T-helper 22 cell (primary cell): ENCODE measurements at places on chromosomes 11 and 22.

- DNase-seq: no peak
Observed at GRCh38 chr11:96122601-96123074, 198.7 kb upstream of the MTMR2 start.

DNA sequence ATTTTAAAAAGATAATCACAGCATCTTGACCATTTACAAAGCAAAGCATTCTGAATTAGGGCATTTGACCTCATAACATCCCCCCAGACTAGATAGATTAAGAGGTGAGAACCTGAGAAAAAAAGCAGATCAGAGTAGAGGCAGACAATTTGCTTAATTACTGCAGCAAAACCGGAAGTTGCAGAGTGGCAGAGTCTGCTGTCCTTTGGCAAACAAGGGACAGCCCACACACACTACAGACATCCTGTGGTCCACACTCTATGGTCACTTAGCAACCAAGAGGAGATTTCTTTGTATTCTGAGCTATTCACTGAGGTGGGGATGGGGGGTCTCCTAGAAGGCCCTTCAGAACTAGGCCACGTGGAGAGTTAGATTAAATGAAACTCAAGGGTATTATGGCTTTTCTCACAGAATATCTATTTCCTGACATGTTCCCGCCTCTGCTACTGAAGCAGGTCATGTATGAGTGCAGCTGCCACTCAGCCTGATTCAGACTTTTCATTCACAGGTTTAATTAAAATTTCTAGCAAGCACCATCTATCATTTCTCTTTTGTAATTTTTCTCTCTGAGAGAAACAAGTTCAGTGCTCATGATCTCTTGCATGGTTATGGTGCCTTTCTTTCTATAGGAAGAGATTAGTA is 48.5 kb downstream of the SVIP start:
- DNase-seq: no peak

GRCh38 chr11:111540937-111541253 is 375 bp downstream of the LAYN start:
- no peak for DNase-seq

DNA sequence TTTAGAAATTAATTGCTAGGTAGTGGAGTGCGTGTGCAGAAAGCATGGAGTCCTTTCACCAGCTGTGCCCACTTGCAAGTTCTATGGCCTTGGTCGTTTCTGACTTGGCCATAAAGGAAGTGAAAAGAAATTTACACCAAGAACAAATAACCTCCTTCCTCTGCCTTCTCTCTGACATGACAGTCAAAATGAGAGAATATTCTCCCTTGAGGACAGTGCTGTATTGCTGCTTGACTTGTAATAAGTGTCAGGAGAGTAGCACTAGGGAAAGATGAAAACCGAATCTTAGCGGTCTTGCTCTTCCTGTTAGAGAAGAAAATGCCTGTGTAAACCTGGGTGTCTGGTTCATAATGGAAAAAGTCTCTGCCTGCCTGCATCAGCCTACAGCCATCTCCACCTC is 333.1 kb upstream of the RAG2 start:
- DNase-seq: no peak

- DNase-seq: no peak
Observed at GRCh38 chr11:91952056-91952455, 272.6 kb upstream of the FAT3 start.

DNA sequence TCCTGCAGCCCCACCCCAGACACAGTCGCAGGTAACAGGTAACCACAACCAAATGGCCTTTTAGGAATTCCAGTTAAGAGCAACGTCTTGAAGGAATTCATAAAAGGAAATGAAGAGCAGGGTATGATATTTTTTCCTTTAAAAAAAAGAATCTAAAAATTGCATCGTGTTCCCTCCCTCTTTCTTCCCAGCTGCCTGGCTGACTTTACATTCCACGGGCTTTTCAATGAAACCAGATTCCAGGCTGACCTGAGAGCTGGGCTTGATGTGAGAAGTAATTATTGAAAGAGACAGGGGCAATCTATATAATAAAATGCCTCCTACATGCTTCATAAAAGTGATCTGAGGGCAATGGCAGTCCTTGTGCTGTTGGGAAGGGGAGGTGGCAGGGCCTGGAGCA is 57.3 kb upstream of the EIF3D start:
- no peak for DNase-seq

DNA sequence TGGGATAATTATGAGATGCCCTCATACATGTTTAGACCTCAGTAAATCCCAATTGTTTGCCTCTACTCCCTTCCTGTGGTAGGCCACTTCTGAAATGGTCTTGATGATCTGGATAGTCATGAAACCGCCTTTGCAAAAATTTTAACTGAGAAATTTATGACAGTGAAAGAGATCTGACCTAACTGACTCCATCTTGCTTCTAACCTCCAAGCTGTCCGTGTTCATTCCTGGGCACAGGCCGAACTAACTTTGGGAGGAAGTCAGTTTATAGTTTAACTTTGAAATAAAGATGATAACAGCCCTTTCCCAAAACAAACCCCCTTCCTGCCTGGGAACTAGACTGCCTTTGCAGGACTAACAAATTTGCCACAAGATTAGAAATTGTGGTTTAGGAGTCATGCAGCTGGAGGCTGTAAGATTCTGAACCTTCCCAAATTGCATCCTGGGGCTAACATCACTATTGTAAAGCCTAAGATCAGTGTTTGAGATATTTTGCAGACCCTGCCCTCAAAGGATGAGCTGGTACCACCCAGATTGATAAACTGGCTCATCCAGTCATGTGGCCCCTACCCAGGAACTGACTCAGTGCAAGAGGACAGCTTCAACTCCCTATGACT is 19.9 kb upstream of the CTR9 start:
- DNase-seq: no peak

- no peak for DNase-seq
Observed at GRCh38 chr11:13028322-13028721, 19.2 kb downstream of the RASSF10 start.

- DNase-seq: no peak
Observed at GRCh38 chr11:16148301-16148931, 207.9 kb downstream of the SOX6 start.

DNA sequence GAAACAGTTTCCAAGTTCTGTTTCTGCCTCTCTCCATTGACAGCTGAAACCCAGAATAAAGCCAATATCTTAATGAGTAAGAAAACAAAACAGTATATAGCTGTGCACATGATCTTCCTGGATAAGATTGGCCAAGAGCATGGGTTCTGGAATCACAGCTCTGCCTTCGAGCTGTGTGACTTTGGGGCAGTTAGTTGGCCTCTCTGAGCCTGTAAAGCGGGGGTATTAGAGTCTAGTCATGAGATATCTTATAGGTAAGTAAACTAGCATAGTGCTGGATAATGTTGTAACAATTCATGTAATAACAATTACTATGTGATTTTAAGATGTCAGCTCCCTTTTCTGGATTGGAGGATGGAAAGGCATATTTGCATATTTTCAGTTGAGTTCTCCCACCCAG is 73.5 kb downstream of the TRAF6 start:
- DNase-seq: no peak

- no peak for DNase-seq
Observed at GRCh38 chr11:128405714-128406662, 181.4 kb downstream of the ETS1 start.

GRCh38 chr11:95692526-95693260 is 96.9 kb downstream of the FAM76B start:
- DNase-seq: no peak

DNA sequence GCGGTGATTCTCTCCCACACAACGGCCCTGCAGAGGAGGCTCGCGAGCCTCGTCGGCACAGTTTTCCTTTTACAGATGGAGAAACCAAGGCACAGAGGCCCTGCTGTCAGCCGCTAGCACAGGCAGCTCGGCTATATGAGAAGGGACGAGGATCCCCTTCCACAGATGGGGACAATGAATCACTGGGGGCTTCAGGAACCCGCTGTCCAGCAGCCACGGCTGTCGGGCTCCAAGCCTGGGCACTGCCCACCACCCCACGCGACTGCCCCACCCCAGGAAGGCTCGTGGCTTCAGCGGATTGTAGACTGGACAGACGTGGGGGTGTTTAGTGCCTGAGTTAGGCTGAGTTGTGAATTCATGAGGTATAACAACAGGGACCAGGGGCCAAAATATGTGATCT is 17.2 kb upstream of the FGF3 start:
- DNase-seq: no peak

GRCh38 chr11:665704-666281 is 28.7 kb downstream of the DRD4 start:
- DNase-seq: no peak

GRCh38 chr22:45317551-45318167 is 7.9 kb downstream of the FAM118A start:
- no peak for DNase-seq

- peak; percentile 75 for DNase-seq
Observed at GRCh38 chr22:36435516-36436415, 45.7 kb downstream of the TXN2 start.

GRCh38 chr11:116700586-116701220 is 72.1 kb downstream of the BUD13 start:
- DNase-seq: no peak

- DNase-seq: no peak
Observed at GRCh38 chr22:17106785-17107546, 14.2 kb downstream of the TMEM121B start.

- DNase-seq: no peak
Observed at GRCh38 chr11:46248289-46249102, 29.0 kb upstream of the CREB3L1 start.

DNA sequence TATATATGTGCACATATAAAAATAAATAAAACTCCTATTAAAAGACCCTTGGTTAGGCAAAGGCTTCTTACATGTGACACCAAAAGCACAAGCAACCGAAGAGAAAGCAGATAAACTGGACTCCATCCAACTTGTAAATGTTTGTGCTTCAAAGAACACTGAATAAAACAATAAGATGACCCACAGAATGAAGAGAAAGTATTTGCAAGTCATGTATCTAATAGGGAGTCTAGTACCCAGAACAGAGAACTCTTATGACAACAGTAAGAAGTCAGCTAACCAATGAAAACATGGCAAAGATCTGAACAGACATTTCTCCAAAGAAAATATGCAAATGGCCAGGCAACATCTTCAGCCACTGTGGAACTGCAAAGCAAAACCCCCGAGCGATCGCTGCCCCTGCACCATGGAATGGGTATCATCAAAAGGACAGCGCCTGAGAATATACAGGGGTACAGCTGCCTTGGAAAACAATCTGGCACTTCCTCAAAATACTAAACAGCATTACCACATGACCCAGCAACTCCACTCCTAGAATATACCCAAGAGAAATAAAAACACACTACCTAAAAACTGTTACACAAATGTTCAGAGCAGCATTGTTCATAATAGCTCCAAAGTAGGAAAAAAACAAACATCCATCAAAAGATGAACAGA is 17.2 kb downstream of the BRD1 start:
- no peak for DNase-seq

- no peak for DNase-seq
Observed at GRCh38 chr11:1819074-1819473, 15.7 kb upstream of the SYT8 start.

GRCh38 chr11:61307354-61307753 is 12.2 kb upstream of the VWCE start:
- no peak for DNase-seq

DNA sequence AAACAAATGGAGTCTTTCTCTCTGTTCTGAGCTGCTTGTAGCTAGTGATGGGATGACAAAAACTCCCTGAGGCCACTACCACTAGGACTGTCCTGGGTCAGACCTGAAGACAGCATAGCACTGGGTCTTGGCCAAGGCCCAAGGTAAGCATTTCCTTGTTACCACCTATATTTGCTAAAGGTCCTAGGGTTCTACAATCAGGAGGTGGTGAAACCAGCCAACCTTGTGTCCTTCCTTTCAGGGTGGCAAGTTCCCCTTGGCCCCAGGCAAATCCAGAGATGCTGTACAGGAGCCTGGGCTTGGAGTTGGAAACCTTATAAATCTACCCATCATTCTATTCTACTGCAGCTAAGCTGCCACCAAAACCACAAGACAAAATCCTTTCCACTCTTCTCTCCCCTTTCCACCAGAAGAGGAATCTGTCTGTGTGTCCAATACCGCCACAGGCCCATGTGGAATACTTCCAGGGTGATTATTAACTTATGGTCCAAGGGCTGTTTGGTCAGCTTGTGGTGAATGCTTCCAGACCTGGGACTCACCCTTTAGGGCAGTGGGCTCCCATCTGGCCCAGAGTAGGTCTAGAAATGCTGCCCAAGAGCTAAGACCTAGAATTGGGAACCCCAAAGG is 16.8 kb downstream of the SLC22A25 start:
- no peak for DNase-seq

DNA sequence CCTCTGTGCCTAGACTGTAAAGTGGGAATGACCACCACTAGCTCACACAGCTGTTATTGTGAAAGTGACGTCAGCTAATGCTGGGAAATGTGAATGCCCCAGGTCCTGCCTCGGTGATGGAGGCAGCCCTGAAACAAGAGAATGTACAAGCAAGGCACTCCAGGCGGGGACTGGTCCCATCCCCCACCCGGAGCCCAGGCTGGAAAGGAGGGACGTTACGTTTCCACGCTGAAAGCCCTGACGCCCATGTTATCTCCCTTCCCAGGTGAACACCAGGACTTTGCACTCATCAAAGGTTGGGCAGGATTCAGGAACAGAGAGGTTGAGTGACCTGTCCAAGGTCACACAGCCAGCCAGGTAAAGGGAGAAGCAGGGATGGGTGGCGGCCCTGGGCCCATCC is 784 bp downstream of the SULT4A1 start:
- DNase-seq: no peak

DNA sequence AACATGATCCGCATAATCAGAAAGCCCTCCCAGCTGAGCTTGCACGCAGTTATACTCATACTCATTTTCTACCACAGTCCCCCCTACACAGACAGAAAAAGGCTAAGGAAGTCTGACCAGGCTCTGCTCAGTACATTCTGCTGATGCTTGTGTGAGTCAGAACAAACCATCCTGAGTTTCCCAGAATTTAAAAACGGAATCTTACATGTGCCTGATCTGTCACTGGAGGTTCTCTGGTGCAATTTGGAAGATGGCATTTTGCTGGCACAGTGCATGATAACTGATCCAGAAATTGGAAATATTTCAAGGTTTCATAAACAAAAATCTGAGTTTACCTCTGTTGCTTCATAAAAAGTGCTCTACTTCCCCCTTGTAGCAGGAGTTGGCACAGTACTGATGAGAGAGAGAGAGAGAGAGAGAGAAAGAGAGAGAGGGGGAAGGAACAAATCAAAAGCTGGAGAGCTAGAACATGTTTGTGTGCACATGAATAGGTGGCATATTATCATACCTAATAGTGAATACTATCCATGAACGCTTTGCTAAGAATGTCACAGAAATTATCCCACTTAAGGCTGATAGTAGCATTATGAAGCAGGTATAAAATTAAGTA is 1085.3 kb downstream of the DLG2 start:
- no peak for DNase-seq
